Foreskin fibroblast (primary cell): ENCODE measurements at places on chromosomes 16 and 17.

DNA sequence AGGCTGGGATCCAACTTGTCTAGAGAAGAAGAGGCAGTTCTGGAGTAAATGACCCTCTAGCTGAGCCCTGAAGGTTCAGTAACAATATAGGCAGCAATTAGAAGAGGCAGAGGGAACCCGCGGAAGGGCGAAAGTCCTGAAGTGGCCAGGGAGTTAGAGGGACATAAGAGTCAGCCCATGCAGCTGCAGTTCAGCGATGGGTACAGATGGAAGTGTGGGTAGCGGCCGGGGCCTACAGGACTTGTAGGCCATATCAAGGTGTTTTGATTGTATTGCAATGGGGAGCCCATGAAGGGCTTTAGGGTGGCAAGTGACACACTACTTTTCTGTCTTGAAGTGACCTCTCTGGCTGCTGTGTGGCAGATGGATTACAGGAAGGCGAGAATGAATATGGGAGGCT lies 3.0 kb downstream of the ELAC2 start:
- no peak for DNase-seq

- DNase-seq = no peak
Measured at GRCh38 chr17:78101112-78101511, 27.4 kb downstream of the TMC6 start.

GRCh38 chr17:21239680-21240368 lies 13.4 kb downstream of the NATD1 start:
- peak; percentile 44 for DNase-seq

DNA sequence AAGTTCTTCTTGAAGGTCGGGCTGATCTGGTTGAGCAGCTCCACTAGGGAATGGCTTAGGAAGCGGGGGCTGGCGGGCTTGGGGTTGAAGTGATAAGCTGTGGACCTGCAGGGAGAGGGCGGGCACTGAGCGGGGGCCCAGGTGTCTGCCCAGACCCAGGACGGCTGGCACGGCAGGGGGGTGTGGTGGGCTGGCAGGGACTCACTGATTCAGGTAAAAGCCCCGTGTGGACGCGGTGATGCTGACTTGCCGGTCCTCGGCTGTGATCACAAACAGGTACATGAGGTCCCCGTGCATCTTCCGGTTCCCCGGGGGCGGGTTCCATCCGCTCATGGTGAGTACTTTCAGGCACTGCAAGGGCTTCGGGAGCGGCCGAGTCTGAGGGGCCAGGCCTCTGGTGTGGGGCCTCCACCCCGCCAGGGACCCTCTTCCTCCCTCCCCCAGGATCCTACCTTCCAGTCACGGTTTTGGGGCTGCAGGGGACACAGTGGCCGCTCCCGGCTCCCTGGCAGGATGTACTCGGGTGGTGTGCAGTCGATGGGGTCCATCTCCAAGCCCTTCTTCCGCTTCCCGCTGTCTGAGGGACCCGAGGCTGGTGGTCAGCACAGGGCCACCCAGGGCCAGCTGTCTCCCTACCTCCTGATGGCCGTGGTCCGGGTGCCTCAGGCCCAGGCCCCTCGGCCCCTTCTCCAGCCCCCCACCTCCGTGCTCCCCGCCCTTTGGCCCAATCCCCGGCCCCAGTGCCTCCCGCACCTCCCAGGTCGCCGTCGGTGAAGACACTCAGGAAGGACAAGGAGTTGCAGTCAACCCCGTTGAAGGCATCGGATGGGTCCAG lies 10.2 kb downstream of the CLUH start:
- no peak for DNase-seq

DNA sequence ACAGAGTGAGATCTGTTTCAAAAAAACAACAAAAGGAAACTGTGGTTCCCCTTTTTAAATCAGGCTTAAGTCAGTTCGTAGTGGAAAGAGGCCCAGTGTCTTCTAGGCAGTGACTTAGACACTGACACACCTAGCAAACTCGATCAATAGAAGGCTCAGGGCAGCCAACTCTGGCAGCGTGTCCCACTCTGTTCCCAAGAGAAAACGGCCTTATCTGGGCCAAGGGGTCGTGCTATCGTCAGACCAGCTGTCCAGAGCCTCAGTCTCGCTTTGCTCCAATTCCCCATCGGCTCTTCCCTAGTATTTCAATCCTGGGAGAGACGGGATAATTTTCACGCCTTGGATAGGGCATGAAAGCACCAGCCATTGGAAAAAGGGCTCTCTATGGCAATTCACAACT lies 72.9 kb downstream of the SLC5A11 start:
- DNase-seq = no peak

- no peak for DNase-seq
Measured at GRCh38 chr16:66161942-66162341, 204.5 kb upstream of the CDH5 start.

- DNase-seq = no peak
Measured at GRCh38 chr17:70181376-70181775, 12.0 kb downstream of the KCNJ2 start.
